ENCODE measurements at places on chromosomes 6 and 20.
A peak's percentile ranks its signal among the peaks of the same experiment; 100 is the strongest.

DNA sequence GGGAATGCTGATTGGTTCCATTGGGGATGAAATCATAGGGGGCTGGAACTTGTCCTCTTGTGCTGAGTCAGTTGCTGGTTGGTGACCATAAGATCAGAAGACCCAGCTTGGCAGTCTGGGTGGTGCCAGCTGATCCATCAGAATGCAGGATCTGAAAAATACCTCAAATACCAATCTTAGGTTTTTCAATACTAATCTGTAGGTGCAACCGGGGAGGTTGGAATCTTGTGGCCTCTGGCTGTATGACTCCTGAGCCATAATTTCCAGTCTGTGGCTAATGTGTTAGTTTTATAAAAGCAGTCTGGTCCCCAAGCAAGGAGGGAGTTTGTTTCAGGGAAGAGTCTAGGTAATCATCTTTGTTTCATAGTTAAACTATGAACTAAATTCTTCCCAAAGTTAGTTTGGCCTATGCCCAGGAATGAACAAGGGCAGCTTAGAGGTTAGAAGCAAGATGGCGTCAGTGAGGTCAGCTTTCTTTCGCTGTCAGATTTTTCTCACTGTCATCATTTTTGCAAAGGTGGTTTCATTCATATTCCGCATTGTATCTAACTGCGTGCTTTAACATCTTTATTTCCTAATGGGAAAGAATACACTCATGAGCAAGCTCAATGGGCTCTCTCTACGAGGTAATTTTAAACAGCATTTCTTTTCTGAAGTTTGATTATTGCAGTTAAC is 2.0 kb downstream of the ARMH2 start:
- ATAC-seq, result no peak

- ATAC-seq, result no peak
Measured at GRCh38 chr6:18306977-18307376, 42.6 kb upstream of the DEK start.

- ATAC-seq, result no peak
Measured at GRCh38 chr20:1391640-1392442, 1.0 kb downstream of the FKBP1A start.

GRCh38 chr6:139711804-139712585 is 337.5 kb upstream of the CITED2 start:
- no peak for ATAC-seq

- ATAC-seq, result no peak
Measured at GRCh38 chr20:19375395-19375794, 163.0 kb downstream of the SLC24A3 start.

- no peak for ATAC-seq
Measured at GRCh38 chr6:106883808-106884262, 90.7 kb downstream of the CD24 start.

- no peak for ATAC-seq
Measured at GRCh38 chr6:14088600-14089192, 28.9 kb upstream of the CD83 start.

DNA sequence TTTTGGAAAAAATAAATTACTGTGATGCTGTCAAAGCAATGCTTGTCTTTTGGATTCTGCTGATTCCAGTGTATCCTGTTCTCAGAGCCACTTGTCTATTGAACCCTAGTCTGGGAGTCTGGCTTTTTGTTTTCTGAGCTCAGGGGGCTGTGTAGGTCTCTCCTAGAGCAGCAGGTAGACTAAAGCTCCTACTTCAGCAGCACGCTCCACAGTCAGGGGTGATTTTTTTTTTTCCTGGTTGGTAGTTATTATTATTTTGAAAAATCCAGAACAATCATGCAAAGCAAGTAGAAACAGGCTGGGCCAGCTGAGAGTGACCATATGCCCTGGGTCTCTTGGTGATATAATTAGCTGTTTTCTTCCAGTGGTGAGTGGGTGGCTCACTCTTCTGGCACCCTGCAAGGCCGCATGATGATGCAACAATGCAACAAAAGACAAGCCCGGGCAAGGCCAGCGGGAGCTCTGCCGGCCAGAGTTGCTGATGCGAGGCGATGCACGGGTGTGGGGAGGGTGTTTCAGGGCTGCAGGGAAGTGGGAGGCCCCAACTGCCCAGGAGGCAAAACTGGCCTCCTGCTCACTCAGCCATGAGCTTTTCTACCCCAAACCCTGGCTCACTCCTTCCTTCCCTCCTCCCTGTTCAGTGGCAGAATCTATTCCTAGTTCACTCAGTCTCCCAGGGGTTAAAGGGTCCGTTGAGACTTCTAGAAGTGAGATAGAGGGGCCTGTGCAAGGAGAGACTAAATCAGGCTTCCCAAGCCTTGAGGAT is 11.5 kb upstream of the CDKN1A start:
- ATAC-seq, result peak; percentile 87

DNA sequence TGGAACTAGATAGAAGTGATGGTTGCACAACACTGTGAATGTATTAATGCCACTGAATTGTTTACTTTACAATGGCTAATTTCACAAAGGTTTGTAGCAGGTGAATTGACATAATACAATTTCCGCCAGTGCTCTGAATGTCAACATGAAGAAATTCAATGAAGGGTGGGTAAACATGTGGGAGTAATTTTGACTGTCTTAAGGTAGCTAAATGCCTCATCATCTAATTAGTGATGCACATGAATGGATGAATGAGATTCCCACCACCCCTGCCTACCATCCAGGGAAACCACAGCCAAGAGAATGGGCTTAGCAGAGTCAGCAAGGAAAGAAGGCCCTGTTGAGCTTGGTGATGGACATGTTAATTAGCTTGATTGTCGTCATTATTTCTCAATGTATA is 275.3 kb downstream of the ALDH8A1 start:
- no peak for ATAC-seq

DNA sequence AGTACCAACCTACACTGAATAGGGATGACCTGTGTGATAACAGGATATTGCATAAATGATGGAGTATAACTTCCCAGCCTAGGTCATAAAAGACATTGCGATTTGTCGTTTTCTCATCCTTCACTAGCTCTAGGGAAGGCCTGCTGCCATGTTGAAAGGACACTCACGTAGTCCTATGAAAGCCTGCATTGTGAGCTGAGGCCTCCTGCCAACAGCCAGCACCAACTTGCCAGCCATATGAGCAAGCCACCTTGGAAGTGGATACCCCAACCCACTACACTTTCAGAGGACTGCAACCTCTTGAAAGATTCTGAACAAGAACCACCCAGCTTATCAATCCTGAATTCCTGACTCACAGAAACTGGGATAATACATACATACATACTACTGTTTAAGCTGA is 3.5 kb upstream of the PANK2 start:
- no peak for ATAC-seq

- ATAC-seq, result no peak
Measured at GRCh38 chr6:103587722-103588121, 1272.0 kb downstream of the HACE1 start.

GRCh38 chr6:134253681-134254080 is 64.2 kb downstream of the SGK1 start:
- no peak for ATAC-seq

- no peak for ATAC-seq
Measured at GRCh38 chr20:38054647-38055046, 21.1 kb downstream of the RPRD1B start.

DNA sequence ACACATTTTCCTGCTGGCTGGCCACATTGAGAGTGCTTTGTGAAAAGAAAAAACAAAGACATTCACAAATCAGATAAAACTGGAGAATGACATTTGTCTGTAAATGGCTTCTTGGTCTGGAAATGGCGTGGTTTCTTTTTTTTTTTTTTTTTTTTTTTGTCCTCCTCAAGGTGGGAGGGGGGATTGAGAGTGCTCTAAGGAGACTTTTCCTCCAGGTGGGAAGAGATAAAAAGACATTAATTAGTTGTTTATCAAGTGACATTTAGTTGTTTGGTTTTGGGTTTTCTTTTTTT is 40.4 kb downstream of the GNAS start:
- no peak for ATAC-seq

- no peak for ATAC-seq
Measured at GRCh38 chr6:169847141-169847674, 95.8 kb downstream of the ERMARD start.

DNA sequence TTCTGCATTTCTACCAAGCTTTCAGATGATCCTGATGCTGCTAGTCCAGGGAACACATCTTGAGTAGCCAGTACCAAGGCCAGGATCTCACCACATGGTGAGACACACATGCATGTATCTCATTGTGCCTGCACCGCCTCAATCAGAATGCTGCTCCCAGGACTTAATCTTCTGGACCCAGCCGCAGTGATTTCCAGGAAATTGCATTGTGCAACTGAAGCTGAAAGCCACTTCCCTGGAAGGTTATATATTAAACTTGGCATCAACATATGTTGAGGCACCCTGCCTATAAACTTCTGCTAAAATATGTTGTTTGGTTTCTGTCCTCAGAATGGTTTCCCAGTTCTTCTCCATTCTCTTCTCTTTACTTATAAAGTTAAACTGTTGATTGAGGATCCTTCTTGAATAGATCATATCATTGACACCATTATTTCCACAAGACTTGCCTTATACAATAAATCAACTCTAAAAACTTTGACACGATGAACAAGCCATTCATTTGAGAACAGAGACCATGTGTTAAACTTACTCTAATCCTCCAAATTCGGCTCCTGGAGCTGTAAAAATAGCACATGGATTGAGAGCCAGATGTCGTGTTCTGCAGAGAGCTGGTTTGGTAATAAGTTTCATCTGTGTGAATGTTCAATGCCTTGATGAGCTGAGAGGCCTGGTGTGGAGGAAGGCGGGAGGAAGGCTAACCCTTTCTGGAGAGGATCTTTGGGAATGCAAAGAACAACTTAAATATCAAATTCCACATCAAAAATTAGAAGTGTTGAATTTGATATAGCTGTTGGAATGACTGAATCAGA is 65.0 kb upstream of the PCSK2 start:
- no peak for ATAC-seq

DNA sequence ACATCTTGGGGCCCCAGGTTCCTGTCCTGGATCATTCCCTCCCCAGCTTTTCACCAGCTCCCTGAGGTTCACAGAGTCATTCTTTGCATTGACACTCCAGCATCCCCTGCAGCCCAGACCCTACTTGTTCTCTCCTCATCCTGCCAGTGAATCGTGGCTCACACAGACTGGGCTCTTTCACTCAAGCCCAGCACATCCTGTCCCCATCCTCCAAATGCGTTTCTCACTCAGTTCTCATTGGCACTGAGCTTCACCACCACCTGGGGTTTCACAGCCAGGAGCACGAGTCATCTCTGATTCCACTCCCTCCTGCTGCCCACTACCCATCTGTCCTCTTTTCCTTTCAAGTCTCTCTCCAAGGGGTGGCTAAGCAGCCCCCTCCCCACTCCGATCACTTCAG is 85.4 kb upstream of the NNAT start:
- ATAC-seq, result no peak

GRCh38 chr6:133377219-133377618 is 136.1 kb downstream of the EYA4 start:
- ATAC-seq, result no peak

GRCh38 chr20:50368813-50369224 is 141.4 kb upstream of the PTPN1 start:
- ATAC-seq, result peak; percentile 15

DNA sequence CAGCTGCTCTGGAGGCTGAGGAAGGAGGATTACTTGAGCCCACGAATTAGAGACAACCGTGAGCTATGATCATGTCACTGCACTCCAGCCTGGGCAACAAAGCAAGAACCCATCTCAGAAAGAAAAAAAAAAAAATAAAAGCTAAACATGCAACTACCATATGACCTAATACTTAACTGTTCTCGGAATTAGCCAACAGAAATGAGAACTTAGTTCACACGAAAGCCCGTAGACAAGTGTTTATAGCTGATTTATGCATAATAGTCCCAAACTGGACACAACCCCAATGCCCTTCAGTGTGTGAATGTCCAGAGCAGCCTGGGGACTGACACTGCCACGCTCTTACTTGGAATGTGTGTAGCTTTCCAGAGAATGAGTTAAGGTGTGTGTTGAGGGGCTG is 211.5 kb upstream of the PROKR2 start:
- no peak for ATAC-seq

DNA sequence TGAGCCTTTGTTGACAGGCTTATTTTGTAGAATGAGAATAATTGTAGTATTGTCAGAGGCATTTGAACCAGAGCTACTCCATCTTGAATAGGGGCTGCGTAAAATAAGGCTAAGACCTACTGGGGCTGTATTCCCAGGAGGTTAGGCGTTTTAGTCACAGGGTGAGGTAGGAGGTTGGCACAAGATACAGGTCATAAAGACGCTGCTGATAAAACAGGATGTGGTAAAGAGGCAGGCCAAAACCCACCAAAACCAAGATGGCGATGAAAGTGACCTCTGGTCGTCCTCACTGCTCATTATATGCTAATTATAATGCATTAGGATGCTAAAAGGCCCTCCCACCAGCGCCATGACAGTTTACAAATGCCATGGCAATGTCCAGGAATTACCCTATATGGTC is 82.7 kb downstream of the PFDN4 start:
- no peak for ATAC-seq

DNA sequence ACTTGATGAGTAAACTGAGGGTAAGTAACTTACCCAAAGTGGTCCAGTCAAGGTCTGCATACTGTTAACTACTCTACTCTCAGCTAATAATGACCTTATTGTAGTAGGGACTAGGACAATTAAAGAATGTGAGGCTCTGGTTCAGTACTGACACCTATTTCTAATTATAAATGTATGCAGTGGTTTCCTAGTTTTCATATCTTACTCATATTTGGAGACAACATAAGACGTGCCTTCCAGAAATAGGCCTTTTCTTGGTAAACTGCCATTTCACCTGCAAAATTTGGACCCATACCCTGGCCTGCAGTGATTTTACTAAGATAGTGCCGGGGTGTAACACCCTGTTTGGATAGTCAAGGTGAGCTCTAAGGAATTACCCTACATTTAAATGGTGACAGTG is 24.7 kb downstream of the GJA1 start:
- no peak for ATAC-seq

- ATAC-seq, result no peak
Measured at GRCh38 chr20:32190616-32191415, 16.7 kb downstream of the PLAGL2 start.

- no peak for ATAC-seq
Measured at GRCh38 chr6:87465051-87465450, 7.7 kb upstream of the SLC35A1 start.

Measured in gastroesophageal sphincter (tissue), 4 donors.